ENCODE measurements at places on chromosomes 1 and 21. TPM values are rescaled to one million over a fixed set of nuclear protein-coding genes. Genes with fewer than 3 reads are reported as not detected.

Gene TNFRSF18
- total RNA-seq, result 4.2 TPM

Gene OVAAL
- 0.05 TPM for total RNA-seq

Gene LRRC39
- total RNA-seq, result 1.7 TPM

Gene HES4
- total RNA-seq, result 61.3 TPM

- no peak overlapping the region for H3K27ac ChIP-seq
- peaks cover 7% of the 10 kb centered on the region for H3K4me1 ChIP-seq
- no peaks in the 10 kb centered on the region for H3K36me3 ChIP-seq
- H3K4me3 ChIP-seq, result no peak overlapping the region
- DNase-seq, result no peak
- H3K27me3 ChIP-seq, result no peaks in the 10 kb centered on the region
These were observed 4.8 kb upstream of the MMEL1 start for GRCh38 chr1:2637442-2638145.

DNA sequence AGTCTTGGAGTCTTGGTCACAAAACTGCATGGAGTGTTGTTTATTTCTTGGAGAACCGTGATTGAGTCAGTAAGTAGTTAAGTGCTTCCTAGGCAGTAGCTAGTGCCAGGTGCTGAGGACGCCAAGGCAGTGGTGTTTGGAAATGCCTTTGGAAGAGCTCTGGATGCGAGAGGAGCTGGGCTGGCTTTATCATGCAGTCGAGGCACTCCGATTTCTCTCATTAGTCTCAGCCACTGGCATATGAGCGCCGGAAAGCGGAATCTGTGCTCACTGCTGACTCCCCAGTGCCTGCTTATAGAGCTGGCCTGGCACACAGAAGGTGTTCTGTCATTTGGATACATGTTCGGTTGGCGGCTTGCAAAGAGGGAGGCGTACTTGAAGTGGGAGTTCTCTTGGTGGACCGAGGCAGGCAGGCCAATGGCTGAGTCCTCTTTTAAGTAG is 3.6 kb downstream of the TENT5C start:
- H3K4me3 ChIP-seq, result no peak overlapping the region
- H3K27me3 ChIP-seq, result peaks cover 67% of the 10 kb centered on the region
- H3K36me3 ChIP-seq, result no peaks in the 10 kb centered on the region
- H3K4me1 ChIP-seq, result peaks cover 5% of the 10 kb centered on the region

DNA sequence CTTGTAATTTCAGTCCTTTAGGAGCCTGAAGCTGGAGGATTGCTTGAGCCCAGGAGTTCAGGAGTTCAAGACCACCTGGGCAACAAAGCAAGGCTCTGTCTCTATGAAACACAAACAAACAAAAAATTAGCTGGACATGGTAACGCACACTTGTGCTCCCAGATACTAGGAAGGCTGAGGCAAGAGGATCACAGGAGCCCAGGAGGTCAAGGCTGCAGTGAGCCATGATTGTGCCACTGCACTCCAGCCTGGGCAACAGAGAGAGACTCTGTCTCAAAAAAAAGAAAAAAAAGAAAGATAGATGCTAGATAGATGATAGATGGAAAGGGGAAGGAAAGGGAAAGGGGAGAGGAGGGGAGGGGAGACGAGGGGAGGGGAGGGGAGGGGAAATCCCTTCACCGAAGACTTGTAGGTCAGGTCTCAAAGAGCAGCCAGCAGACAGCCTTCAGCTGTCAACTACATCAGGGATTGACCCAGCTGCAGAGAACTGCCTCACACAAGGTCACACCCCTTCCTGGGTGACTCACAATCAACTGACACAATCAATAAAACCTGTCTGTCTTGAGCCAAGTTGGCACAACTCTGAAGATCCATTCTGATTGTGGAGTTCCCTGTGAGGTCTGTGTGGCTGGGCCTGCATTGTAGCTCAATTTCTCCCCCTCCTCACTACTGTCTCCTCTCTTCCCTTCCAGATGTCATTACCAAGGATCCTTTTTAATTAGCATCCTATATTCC is 200.6 kb downstream of the RGS7 start:
- H3K4me3 ChIP-seq, result no peak overlapping the region
- no peak for DNase-seq

GRCh38 chr1:185670187-185670627 is 64.0 kb upstream of the HMCN1 start:
- H3K27ac ChIP-seq, result no peak overlapping the region
- no peaks in the 10 kb centered on the region for H3K27me3 ChIP-seq
- H3K4me3 ChIP-seq, result no peak overlapping the region
- peak; percentile 28 for DNase-seq

- H3K4me3 ChIP-seq, result no peak overlapping the region
- H3K36me3 ChIP-seq, result no peaks in the 10 kb centered on the region
- H3K4me1 ChIP-seq, result peaks cover 17% of the 10 kb centered on the region
These were observed 200.8 kb downstream of the RHOU start for GRCh38 chr1:228935855-228936727.

- DNase-seq, result no peak
- no peaks in the 10 kb centered on the region for H3K27me3 ChIP-seq
- H3K4me3 ChIP-seq, result no peak overlapping the region
- no peak overlapping the region for H3K27ac ChIP-seq
- H3K36me3 ChIP-seq, result no peaks in the 10 kb centered on the region
These were observed 35.8 kb upstream of the CCN1 start for GRCh38 chr1:85544689-85545215.

DNA sequence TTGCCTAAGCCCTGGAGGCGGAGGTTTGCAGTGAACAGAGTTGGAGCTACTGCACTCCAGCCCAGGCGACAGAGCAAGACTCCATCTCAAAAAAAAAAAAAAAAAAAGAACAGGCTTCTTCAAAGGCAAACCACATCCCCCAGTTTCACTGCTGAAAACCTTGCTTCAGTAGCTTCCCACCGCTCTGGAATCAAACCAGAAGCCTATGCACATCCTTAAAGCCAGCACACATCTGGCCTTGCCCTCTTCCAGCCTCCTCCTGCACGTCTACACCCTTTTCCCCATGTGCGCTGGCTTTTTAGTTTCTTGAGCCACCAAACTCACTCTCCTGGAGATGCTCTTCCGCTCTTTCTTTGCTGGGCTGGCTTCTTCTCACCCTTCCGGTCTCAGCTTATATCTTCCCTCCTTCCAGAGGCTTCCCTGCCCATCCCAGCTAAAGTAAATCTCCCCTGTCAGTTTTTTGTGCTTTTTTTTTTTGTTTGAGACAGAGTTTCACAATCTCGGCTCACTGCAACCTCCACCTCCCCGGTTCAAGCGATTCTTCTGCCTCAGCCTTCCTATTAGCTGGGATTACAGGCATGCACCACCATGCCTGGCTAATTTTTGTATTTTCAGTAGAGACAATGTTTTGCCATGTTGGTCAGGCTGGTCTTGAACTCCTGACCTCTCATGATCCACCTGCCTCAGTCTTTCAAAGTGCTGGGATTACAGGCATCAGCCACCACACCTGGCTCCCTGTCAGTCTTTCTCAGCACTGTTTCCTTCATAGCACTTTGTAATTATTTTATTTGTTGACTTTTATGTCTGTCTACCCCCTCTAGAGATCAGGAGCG is 42.0 kb upstream of the ID3 start:
- H3K36me3 ChIP-seq, result no peaks in the 10 kb centered on the region
- peaks cover 62% of the 10 kb centered on the region for H3K4me1 ChIP-seq
- H3K27me3 ChIP-seq, result no peaks in the 10 kb centered on the region
- H3K27ac ChIP-seq, result peak overlapping the region; percentile 98

GRCh38 chr21:44047996-44048560 is 36.0 kb downstream of the TRAPPC10 start:
- no peak overlapping the region for H3K4me3 ChIP-seq
- peaks cover 41% of the 10 kb centered on the region for H3K36me3 ChIP-seq
- no peaks in the 10 kb centered on the region for H3K4me1 ChIP-seq
- H3K27me3 ChIP-seq, result no peaks in the 10 kb centered on the region
- H3K27ac ChIP-seq, result no peak overlapping the region

- peaks cover 73% of the 10 kb centered on the region for H3K4me1 ChIP-seq
- H3K27ac ChIP-seq, result peak overlapping the region; percentile 68
- no peak for DNase-seq
- no peaks in the 10 kb centered on the region for H3K36me3 ChIP-seq
- peaks cover 18% of the 10 kb centered on the region for H3K27me3 ChIP-seq
These were observed 19.9 kb downstream of the ABCA4 start for GRCh38 chr1:94100785-94101612.

DNA sequence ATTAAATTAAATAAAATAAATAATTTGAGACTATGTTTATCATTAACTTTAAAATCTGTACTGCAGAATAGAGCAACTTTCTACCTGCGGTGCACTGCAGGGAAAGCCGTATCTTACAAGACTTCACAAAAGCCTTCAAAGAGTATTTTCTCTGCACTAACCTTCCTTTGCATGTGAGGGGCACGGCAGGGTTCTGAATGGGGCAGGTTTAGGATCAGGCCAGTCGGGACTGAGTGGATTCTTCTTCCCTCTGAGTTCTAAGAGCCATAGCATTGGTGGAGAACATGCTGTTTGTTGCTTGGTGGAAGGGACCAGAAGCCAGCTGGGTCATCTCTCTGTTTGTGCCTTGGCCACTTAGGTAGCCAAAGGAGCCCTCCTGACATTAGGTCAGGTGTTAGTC is 55.2 kb upstream of the LGALS8 start:
- peaks cover 3% of the 10 kb centered on the region for H3K4me1 ChIP-seq
- H3K4me3 ChIP-seq, result no peak overlapping the region
- DNase-seq, result no peak
- H3K27ac ChIP-seq, result no peak overlapping the region
- no peaks in the 10 kb centered on the region for H3K36me3 ChIP-seq

- no peaks in the 10 kb centered on the region for H3K27me3 ChIP-seq
- no peaks in the 10 kb centered on the region for H3K36me3 ChIP-seq
- H3K27ac ChIP-seq, result no peak overlapping the region
- H3K4me1 ChIP-seq, result no peaks in the 10 kb centered on the region
These were observed 37.8 kb upstream of the GADD45A start for GRCh38 chr1:67647036-67647798.

DNA sequence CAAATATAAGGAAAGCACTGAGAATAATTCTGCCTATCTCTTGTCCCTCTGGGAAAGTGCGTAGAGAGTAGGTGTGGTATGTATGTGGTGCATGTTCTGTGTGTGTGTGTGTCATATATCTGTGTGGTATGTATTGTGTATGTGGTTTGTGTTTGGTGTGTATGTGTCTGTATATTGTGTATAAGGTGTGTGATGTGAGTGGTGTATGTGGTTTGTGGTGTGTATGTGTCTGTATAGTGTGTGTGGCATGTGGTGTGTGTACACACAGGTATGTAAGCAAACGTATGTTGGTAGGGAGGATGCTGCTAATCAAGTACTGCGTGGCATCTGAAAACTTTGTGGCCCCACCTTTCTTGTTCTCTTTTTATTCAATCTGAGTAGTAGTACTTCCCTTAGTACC is 68.3 kb upstream of the LAX1 start:
- no peak overlapping the region for H3K4me3 ChIP-seq
- peaks cover 27% of the 10 kb centered on the region for H3K36me3 ChIP-seq
- H3K27ac ChIP-seq, result no peak overlapping the region
- no peak for DNase-seq

DNA sequence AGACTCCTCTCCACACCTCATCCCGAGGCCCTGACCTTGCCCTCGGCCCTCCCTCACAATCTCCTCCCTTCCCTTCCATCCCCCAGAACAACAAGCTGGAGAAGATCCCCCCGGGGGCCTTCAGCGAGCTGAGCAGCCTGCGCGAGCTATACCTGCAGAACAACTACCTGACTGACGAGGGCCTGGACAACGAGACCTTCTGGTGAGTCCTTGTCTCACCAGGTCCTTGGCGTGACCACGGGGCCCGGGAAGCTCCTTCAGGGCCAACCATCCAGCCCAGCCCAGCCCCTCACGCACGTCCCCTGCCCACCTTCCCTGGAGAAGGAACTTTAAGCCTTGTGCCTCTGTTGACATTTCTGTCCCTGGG is 15.6 kb downstream of the PODN start:
- no peak overlapping the region for H3K27ac ChIP-seq
- H3K4me3 ChIP-seq, result no peak overlapping the region
- no peaks in the 10 kb centered on the region for H3K27me3 ChIP-seq
- DNase-seq, result no peak

DNA sequence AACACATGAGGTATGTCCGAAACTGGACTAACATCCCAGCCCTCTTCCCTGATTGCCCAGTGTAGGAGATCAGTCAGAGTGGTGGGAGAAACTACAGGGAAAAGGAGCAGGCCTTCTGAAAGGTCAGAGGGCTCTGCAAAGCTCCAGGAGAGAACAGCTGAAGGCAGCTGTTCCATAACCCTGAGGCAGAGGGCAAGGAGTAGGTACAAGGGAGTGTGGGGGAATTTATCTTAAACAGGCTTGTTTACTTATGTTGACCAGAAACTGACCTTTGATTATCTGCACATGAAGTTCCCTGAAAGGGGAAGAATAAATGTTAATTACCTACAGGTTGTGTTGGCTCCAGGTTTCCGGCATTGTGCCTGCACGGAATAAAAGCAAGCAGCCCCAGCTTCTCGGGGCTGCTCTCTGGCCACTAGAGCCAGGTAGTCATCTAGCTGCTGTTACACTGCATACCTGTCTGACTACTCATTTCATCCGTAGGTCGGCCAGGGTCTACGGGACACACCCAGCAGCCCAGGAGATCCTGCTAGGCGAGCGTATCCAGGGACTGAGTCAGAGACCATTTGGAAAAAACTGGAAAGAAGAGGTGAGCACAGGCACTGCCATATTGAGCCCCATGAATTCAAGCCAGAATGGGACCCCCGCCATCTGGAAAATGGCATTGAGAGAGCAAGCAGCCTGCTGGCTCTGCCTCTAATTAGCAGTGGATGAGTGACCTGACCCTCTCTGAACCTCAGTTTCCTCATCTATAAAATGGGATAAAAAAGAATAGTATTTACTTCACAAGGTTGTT is 14.9 kb upstream of the PAQR7 start:
- H3K36me3 ChIP-seq, result peaks cover 34% of the 10 kb centered on the region
- H3K4me1 ChIP-seq, result peaks cover 8% of the 10 kb centered on the region
- no peak overlapping the region for H3K4me3 ChIP-seq
- no peaks in the 10 kb centered on the region for H3K27me3 ChIP-seq

DNA sequence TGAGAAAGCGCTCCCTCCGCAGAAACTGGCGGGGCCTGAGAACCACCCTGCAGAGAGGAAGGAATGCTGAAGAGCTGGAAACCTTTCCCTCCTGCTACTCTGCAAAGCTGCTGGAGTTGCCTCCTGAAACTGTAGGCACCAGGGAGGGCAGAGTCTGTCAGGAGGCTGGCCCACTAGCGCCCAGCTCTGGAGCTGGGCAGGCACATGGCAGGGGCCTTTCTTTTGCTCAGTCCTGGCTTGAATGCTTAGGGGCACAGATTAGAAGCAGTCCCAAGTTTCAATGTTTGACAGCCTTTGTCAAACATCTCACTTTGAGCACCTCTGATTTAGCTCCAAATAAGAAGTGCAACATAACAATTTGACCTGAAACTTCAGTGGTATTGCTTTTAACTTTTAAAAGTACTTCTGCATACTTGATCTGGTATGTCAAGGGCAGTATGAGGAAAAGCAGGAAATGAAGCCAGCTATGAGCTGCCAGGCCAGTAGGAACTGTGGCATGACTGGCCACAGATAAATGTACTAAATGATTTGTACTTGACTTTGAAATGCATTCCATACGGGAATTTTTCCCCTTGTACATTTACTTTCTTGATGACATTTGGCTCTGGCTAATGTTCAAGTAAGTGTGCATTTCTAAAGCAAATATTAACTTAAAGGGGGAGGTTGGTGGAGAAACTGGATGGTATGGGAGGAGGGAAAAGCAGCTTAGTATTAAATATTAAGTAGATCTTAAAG is 7.2 kb downstream of the C1orf116 start:
- H3K27me3 ChIP-seq, result no peaks in the 10 kb centered on the region
- no peak for DNase-seq
- H3K4me3 ChIP-seq, result no peak overlapping the region
- no peaks in the 10 kb centered on the region for H3K36me3 ChIP-seq

Measured in thymus (tissue), 14 donors.